ENCODE measurements at places on chromosomes 1 and 21.

GRCh38 chr1:195962051-195962450 lies 646.2 kb downstream of the KCNT2 start:
- DNase-seq, result no peak

GRCh38 chr21:42265231-42265812 lies 46.4 kb downstream of the ABCG1 start:
- no peak for DNase-seq

DNA sequence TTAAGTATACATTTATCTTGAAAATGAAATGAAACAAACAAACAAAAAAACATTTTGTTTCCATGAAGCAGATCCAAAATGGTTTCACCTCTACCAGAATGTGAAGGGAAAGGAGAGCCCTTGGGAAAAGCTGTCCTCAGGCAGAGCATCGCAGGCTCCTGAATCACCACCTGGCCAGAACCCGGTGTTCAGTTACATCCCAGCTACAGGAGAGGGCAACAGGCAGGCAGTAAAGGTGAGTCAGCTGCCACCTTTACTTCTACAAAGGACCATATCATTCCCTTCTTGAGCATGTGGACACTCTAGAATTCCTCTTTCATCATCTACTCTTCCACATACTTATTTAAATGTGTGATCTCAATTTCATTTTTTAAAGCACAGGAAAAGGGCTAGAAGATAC lies 151.2 kb downstream of the PIGK start:
- no peak for DNase-seq

DNA sequence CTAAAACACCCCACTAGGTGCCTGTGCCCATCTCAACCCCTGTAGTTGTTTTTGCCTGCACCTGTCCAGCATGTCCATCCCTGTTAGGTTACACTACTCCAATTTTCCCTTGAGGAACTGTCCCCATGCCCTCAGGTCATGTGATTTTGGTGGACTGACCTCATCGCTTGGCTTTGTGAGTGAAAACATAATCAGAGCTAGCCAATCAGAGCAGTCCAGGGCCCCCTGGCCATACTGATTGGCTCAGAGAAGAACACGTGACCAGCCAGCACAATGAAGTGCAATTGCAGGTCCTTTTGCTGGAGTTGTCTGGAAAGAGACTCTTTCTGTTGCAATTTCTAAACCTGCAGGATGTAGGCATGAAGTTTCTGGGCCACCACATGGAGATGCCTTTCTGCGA lies 303.3 kb upstream of the PROX1 start:
- DNase-seq, result no peak

GRCh38 chr1:69710484-69711189 lies 142.9 kb downstream of the LRRC7 start:
- no peak for DNase-seq

DNA sequence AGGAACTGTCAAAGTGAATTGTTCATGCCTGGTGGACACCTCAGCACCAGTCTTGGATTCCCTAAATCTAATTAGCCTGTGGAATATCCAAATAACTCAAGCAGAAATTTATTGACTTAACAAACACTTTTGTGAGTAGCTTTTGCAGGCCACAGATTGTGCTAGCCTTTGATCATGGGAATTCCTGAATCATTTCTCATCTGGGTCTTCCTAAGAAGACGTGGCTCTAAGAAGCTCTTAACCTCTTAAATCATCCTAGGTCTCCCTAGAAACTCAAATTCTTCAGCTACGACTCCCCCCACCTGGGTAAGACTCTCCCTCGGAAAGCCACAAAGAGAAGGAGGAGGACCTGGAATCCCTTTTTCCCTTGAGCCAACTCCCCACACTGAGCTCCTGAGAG lies 53.8 kb upstream of the PSEN2 start:
- DNase-seq, result peak; percentile 77

GRCh38 chr21:21085206-21085605 lies 87.0 kb downstream of the NCAM2 start:
- DNase-seq, result no peak

DNA sequence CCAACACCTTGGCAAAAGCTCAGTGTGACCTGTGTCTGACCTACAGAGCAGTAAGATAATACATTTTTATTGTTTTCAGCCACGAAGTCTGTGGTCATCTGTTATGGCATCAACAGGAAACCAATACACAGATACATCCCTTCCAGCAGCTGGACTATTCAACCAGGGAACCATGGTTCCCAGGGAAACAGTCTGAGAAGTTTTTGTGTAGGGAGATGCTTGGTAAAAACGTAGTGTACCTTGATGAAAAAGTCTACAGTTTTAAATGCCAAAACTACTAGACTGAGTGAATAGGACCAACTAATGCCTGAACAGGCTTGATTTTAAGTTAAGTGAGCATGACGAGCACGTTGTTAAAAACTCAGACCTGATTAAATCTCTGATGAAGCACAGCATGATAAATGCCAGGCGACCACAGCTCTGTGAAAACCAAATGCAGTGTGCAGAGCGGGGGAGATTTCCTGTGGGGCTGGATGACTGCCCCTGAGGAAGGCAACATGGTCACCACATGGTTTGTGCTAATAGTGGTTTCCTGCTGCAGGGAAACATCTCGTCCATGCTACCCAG lies 228.9 kb downstream of the TNR start:
- no peak for DNase-seq

GRCh38 chr1:65514041-65514440 lies 93.6 kb downstream of the LEPR start:
- DNase-seq, result no peak

DNA sequence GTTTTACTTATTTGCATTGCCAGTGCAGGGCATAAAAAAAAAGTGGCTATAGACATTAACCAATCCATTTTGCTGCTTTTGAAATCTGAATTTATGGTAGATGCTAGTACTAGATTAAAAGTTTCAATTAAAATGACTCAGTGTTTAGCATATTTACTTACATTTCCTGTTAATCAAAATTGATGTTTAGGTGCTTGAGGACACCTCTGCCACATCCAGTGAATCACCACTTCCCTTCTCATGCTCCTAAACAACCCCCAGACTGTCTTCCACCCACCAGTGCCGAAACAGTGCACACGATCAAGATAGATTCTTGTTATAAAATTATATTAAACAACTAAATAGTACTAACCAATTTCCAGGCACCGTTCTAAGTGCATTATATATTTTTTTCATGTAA lies 32.7 kb downstream of the HSD17B7 start:
- DNase-seq, result peak; percentile 23

DNA sequence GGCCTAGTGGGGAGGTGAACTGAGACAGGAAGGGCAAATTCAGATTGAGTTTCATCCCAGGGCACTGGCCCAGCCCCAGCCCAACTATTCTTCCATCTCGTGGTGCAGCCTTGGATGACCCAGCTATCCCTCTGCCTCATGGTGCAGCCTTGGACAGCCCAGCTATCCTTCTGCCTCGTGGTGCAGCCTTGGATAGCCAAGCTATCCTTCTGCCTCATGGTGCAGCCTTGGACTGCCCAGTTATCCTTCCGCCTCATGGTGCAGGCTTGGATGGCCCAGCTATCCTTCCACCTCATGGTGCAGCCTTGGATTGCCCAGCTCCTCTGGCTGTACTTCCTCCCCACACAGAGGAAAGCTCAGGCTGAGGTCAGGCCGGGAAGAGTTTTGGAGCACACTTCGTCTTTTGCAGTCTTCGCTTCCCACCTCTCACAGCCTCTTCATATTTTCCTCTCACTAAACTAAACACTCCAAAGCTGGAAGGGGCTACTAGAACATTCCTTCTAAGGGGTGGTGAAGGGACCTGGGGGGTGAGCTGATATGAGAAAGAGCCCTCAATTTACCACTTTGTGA lies 69.8 kb upstream of the TTC34 start:
- no peak for DNase-seq

DNA sequence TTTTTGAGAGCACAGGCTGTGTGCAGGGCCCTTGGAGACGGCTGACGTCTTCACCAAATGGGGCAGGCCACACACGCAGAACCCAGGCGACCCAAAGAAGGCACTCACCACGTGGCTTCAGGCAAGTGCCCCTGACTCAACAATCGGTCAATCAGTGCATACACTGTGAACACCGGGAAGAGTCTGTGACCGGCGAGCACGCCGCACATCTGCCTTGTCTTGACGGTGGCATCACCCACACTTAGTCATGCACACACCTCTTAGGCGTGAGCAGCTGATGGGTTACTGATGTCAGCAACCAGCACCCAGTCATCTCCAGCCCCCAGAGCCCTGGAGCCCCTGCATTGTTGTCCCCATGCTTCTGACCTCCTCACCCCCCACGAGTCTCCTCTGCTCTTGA lies 4.9 kb upstream of the LRRC3 start:
- no peak for DNase-seq

DNA sequence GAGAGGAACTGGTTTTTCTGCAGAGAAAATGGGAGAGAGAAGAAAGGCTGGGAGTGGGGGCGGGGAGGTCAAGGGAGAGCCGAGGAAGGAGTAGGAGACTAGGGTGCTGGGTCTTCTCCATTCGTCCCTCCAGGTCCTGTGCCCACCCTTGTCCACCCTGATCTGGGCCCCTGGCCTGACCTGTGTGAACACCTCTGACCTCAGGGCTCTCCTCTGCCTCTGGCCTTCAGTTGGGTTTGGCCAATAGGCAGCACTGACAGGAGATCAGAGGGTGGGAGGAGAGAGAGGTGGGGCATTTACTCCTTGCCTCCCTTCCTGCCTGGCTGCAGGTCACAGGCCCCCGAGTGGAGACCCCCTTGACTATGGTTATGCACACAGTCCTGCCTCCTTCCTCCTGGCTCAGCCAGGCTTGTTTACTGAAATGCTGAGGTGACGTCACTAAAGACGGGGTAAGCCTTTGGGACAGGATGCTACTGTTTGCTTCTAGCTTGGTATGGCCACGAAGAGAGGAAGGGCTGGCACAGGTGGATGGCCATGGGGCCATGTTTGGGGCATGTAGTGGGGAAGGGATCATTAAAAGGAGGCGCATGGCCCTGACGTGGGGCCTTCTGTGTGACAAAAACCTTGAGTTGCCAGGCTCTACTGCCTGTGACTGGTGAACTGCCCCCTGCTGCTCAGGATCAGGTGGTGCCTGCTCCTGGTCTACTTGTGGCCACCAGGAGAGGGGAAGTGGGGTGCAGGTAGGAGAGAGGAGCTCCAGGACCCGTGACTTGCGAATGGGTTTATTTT lies 248.7 kb upstream of the CSF3R start:
- no peak for DNase-seq

GRCh38 chr21:27831177-27831576 lies 864.3 kb upstream of the ADAMTS5 start:
- no peak for DNase-seq

DNA sequence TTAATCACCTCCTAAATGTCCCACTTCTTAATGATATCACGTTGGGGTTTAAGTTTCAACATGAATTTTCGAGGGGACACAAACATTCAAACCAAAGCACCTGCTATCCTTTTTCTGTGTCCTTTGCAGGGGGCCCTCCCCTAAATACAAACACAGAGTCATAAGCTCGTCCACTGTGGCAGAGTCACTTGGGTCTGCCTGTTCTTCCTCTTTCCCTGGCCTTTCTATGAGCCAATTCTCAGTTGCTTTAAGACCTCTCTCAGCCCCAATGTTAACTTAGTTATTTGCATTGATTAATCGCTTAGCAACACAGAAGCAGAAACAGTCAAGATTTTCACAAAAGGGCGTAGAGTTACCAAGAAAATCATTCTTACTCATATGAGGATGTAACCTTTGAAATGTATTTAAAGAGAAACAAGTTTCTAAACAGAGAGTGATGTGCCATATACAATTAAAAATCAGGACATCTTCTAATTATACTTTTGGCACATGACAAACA lies 14.9 kb downstream of the APCS start:
- no peak for DNase-seq

- DNase-seq, result no peak
Measured at GRCh38 chr1:225823811-225824261, 13.9 kb downstream of the EPHX1 start.

DNA sequence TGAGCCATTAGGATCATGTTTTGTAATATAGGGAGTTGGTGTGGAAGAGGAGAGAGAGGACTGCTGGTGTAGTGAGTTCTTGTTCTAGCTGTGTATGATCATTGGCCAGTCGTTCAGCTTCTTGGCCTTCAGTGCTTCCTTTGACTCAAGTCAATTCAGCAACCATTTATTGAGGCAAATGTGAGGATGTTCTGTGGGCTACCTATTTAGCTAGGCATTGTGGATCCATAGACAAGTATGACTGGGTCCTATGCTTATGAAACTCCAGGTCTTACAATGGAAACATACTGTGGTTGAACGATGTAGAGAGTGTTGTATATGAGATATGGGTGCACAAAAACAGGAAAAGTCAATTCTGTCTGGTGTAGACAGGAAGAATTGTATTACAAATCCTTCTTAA lies 41.7 kb downstream of the NFIA start:
- no peak for DNase-seq

- DNase-seq, result no peak
Measured at GRCh38 chr1:10242811-10243210, 32.4 kb downstream of the KIF1B start.

DNA sequence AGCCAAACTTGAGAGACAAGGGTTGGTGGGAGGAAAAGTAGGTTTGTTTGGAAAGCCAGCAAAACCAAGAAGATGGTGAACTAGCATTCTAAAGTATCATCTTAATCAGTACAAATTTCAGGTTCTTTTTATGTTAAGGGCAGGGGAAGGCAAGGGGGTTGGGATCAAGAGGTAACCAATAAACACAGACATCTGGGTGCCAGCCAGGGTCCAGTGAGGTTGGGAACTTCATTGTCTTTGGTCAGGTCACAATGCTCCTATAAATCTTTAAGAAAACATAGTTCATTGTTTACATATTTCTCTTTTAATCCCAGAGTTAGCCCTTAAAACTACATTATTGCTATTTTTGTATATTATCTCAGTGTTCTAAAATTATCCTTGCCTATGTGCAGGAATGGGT lies 126.2 kb upstream of the NR5A2 start:
- DNase-seq, result no peak

GRCh38 chr1:2368053-2368744 lies 23.2 kb downstream of the MORN1 start:
- DNase-seq, result no peak

DNA sequence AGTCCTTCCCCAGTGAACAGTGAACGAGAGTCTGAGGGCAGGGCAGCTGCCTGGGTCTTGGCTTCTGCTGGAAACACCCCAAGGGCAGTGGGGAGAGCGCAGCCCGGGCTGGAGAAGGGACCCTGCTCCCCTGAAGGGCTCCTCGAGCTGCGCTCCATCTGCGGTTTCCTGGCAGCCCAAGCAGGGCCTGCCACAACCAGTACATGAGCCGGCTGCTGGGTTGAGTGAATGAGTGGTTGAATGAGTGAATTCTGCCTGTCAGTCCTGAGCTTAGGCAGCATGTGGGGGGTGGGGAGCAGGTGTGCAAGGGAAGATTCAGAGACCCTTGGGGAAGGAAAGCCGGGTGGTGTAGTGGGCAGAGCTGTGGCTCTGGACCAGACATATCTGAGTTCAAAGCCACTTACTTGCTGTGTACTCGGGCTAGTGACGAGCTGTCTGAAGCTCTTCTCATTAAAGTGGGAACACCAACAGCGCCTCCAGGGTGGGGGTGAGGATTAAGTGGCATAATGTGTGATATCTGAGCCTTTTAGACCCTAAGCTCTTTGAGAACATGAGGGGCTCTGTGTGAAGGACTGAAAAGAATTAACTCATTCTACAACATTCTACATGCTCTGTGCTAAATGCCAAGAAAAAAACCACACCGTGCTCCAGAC lies 3.7 kb downstream of the OPRD1 start:
- DNase-seq, result no peak
